ENCODE measurements at places on chromosomes 6 and 20. TPM values are rescaled to one million over a fixed set of nuclear protein-coding genes. Genes with fewer than 3 reads are reported as not detected.

DNA sequence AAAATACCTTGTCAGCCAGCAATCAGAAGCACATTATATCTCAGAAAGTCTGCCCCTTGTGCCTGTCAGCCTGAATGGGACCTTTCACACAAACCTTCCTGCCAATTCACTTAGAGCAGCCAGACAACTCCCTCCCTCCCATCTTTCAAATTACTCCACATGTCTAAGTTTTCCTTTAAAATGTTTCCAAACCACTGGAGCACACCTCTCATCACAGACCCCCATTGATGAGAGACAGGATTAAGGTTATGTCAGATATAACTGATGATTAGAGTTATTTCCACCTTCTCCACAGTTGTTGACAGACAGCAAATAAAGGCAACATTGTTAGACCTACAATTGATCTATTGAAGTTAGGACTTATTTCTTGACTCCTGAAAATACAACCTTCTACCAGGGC, 408.4 kb downstream of the PLCB1 start:
- DNase-seq: no peak

DNA sequence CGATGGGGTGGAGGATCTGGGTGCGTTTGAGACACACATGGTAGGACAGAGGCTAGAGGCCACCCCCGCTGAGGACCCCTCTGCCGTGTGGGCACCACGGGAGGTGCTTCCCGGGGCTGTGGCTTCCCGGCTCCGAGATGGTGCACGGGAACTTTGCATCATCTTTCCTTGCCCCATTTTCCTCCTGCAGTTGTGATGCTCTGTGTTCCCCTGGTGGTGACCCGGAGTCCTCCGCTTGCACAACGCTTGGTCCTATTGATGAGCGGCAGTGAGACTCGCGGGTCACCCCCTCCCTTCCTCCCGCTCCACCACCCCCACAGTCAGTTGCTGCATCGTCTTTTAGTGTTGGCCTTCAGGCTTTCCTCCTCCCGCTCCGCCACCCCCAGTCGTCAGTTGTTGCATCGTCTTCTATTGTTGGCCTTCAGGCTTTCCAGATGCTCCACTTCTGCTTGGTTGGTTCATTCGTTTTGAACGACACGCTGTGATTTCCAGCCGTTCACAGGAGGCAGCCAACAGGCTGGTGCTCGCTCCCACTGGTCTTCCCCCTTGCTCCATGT, 37.3 kb downstream of the PYGB start:
- peak; percentile 26 for DNase-seq

The APCDD1L gene
- total RNA-seq: 2.4 TPM

DNA sequence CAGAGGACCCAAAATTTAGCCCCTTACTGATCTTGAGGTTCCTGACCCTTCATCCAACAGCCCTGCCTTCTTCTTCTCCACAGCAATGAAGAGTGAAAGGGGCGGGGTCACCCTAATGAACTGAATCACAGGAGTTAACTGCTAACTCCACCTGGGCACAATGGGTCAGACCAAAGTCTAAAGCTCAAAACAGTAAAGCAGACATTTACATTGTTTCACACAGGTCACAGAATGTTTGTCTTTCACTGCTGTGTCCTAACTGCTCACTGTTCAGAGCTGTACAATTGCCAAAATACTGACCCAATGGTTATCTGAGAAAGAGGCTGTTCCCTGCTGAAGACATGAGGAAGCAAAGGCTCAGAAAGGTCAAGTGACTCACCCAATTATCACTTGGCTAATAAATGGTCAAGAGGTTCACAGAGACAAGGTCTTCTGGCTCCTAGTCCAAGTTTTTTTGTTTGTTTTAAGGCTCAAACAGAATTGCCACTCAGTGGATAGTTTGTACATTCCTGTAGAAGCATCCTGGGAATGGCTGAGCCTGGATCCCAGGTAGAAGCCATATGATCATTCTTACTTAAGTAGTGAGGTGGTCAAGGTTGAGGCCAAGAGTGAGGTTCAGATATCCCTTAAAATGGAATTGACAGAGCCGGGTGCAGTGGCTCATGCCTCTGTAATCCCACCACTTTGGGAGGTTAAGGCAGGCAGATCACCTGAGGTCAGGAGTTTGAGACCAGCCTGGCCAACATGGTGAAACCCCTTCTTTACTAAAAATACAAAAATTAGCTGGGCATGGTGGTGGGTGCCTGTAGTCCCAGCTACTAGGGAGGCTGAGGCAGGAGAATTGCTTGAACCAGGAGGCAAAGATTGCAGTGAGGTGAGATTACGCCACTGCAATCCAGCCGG, 35.1 kb upstream of the FAM83C start:
- no peak for DNase-seq

DNA sequence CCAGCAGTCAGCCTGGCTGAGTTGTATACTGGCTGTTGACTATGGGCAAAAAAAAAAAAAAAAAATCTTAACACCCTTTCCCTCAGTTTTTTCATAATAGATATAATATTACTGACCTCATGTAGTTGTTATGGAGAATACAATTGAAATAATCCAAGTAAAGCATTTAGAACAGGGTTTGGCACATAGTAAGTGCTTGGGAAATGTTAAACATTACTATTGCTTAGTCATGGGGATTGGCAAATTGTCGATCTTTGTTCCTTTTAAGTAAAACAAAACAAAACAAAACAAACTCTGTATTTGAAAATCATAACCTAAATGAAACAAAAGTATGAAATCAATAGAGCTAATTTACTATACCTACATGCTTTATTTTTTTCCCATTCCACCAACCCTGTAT, 458.4 kb downstream of the GRIK2 start:
- DNase-seq: no peak

The C6orf141 gene
- 14.4 TPM for total RNA-seq

GRCh38 chr6:133170602-133171001, 70.6 kb upstream of the EYA4 start:
- DNase-seq: no peak

- no peak for DNase-seq
Measured at GRCh38 chr20:63873477-63873971, 8.5 kb downstream of the TPD52L2 start.

GRCh38 chr6:156617376-156617775, 159.8 kb upstream of the ARID1B start:
- no peak for DNase-seq

DNA sequence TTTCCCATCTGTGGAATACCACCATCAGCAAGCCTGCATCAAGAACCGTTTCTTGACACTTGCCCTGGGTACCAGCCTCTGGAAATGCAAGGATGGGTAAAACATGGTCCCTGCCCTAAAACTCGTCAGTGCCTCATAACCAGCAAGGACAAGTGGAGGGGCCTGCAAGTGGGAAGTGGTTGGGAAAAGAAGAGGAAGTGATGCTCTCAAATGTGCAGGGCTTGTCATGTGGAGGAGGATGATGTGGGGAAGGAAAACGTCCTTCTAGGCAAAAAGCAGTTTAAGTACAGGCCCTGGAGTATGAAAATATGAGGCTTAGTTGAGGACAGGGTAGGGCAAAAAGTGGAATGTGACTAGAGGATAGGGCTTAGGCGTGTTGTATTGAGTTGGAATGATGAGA, 19.0 kb downstream of the RREB1 start:
- no peak for DNase-seq

The VSX1 gene
- total RNA-seq: 0.23 TPM

DNA sequence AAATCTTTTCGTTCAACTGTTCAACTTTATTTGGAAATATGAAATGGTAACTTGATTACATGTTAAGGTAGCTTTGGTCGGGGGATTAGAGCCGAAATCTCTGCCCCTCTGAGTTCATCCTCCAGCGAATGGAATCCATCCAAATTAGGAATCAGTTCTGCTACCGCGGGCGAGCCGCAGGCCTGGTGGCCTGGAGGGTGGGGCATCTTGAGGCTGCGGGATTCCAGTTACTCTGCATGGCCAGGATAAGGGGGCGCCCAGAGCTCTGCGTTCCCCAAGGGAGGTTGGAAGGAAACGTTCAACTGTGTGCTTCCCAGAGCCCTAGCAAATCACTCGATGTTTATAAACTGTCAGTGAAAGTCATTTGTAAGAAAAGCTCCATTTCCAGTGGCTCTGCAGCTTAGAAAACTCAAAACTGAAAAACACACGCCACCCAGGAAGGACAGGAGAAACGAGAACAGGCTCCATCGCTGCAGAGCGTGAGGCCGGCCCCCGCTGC, 262.2 kb downstream of the TAF4 start:
- no peak for DNase-seq

DNA sequence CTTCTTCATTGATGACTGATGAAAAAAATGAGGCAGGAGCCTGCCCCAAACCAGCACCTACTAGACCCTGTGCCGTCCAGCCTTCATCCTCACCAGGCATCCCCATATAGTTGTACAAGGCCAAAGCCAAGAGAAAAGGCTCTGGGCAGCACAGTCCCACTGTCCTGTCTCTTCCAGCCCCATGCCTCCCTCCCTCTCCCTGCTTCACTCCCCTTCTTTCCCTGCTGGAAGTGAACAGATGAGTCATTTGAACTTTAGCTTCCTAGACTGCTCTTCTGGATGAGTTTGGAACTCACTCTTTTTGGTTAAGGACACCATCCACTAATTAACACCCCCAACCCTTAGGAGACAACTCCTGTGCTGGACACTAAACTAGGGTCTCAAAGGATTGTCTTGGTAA, 235.2 kb downstream of the LRFN2 start:
- no peak for DNase-seq

DNA sequence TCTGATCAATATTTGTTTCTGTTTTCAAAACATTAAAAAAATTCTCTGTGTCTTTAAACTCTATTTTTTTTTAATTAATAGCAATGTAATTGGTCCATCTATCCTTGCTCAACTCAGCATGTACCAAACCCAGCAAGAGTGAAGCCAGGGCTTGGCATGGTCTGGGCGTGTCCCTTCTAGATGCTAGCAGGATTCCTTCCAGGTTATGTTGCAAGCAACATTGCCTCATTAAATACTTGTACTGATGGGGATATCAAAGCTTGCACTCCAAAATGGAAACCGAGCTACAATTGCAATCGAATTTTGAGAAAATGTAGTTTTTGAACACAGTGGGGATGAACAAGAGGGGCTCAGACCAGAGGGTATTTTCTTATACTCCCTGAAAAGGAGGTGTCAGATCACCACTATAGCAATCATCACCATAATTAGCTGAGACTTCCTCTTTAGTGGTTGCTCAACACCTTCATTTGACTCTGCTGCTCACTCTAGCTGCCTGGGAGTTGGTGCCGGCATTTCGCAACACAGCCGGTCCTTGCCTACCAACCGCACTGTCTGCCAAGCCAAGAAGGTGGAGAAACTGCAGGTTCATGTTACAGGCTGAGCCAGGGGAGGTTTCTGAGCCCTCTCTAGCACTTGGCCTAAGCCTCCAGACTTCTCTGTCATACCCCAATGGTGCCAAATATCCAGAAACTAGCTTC, 67.8 kb upstream of the RALGAPA2 start:
- DNase-seq: no peak

- DNase-seq: no peak
Measured at GRCh38 chr6:157982563-157983405, 1.1 kb downstream of the SYNJ2 start.

The BPIFB2 gene
- 0.09 TPM for total RNA-seq

The STX11 gene
- total RNA-seq: 0.30 TPM

DNA sequence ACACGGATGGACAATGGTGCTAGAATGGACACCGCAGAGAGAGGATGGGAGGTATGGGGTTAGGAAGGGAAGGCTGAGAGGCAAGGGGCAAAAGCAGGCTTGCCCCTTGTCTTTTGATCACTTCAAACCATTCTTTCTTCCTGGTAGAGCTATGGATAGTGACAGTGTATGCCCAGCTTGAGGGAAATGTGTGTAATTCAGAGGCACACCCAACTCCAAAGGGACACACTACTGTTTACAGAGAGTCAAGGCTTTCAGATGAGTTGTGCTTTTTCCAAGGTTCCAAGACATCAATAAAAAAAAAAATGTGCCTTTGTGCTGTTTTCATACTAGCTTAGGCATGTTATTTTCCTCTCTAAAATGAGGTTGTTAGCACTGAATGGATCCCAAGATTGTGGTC, 185.0 kb downstream of the MCHR2 start:
- no peak for DNase-seq

- DNase-seq: no peak
Measured at GRCh38 chr6:196543-196942, 95.7 kb upstream of the DUSP22 start.

DNA sequence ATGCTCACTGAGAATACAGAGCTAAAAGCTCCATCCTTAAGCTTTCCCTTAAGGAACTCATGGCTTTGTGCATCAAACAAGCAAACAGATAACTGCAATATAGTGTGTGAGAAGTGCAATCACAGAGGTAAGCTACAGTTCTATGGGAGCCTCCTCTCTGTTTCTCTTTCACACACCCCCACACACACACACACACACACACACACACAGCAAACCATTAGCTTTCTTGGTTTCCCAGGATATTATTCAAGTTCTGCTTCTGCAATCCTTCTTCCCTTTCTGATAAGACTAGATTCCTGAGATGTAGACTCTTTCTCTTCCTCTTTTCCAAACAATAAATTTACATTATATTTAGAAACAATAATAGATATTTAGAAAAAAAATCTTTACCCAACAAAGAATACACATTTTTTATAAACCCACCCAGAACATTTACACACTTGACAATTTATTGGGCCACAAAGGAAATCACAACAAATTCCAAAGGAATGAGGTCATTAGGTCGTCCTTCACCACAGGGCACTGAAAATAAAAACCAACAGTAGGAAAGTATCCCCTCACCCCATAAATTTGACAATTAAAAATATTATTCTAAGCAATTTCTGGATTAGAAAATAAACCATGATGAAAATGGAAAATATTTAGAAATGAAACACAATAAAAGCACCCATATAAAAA, 9.3 kb upstream of the GFOD1 start:
- DNase-seq: no peak

GRCh38 chr20:60658681-60659080, 593.4 kb upstream of the CDH4 start:
- DNase-seq: no peak

- DNase-seq: no peak
Measured at GRCh38 chr20:25040438-25040831, 17.5 kb downstream of the ACSS1 start.

The IL17A gene
- total RNA-seq: not detected

The MACROD2 gene
- total RNA-seq: 3.5 TPM

DNA sequence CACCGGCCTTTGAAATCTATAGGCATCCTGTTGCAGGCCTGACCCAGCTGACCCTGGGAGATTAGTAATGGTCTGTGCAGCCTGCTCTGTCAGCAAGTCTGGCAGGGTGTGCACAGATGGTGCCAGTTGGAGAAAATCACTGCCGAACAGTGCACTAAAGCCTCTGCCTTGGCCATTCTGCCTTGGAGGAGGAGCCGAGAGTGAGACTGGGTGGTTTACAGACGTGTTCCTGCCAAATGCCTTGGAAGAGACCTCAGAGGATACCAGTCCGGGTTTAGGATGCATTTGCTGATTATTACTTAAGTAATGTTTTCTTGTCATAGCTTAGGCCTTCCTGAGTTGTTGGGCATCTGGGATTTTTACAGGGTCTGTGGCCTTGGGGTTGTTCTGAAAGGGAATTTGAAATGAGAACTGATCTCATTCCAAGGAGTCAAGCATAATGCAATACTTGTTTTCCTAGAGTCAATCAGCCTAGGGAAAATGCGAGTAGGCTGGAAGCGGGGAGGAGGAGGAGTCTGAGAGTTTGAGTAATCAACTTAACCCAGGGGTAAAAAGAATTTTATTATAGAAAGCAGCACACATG, 292.1 kb downstream of the SOX4 start:
- DNase-seq: no peak

- DNase-seq: no peak
Measured at GRCh38 chr20:46905364-46906125, 10.9 kb downstream of the EYA2 start.

Measured in WTC11 (cell line).